Fibroblast of skin of left biceps (primary cell): ENCODE measurements at places on chromosomes 11 and 22.

DNA sequence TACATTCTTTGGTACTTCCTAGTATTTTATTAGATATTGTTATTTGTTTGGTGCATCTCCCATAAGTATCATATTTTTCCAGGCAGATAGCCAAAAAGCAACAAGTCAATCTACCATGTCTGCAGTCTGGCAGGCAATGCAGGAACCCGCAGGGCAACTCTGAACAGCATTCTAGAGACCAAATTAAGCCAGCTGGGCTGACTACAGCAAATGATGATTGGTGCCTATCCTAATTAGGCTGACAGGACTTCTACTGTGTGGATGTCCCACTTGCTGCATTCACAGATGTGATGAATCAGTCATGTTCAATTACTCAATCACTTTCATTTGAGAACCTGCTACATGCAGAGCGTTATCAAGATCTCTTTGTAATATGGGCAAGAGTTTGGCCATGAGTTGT lies 40.3 kb upstream of the AMOTL1 start:
- DNase-seq: no peak

DNA sequence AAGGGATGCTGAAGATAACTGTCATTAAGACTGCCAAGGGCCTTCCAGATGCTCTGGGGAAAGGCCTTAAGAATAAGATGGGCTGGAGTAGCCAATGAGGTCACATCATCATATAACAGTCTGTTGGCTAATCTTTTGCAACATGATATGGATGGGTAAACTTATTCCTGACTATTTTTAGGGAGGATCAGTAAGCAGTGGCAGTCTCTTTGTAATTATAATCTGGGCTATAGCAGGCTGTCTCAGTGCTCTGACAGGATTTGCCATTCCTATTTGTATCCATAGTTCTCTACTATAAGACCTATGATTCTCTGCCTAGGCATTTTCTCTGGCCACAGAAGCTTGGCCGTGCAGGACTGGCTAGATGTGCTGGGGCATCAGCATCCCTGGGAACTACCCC lies 16.1 kb upstream of the CALCB start:
- DNase-seq: no peak

DNA sequence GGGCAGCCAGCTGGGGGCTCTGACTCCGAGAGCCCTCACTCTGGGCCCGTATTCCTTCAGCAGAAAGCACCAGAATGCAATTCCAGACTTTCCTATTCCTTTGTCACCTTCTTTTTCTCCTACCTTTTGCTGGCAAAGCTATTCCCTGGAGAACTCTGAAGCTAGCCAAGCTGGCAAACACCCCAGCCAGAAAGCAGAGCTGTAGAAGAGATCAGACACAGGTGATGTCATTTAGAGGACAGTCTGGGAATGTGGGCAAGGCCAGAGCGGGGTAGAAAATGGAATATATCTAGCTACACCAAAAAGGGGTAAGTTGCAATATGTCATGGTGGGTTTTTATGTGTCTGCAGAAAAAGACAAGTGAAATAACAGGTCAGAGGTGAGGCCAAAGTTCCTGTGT lies 205.1 kb downstream of the NXPE2 start:
- DNase-seq: no peak

GRCh38 chr11:1128311-1129142 lies 29.2 kb upstream of the MUC5AC start:
- no peak for DNase-seq

DNA sequence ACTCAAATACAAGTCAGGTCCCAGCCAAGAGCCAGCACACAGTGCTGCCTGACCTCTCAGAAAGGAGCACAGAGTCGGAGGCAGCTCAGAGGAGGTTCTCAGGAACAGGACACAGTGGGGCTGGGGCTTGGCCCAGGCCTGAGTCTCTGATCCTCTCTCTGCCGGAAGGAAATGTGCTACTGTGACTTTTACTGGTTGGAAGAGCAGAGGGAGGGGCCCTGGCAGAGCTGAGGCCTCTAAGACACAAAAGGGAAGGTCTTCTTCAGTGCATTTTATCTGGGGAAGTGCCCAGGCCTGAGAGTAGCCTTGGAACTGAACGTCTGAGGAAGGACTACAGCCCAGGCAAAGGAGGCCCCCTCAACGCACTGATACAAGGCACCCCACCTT lies 16.2 kb upstream of the CASTOR1 start:
- DNase-seq: no peak

- no peak for DNase-seq
These were observed 11.9 kb upstream of the CSF2RB start for GRCh38 chr22:36901411-36902142.

- DNase-seq: no peak
These were observed 472 bp downstream of the UBXN1 start for GRCh38 chr11:62678433-62678769.

GRCh38 chr11:65615950-65616574 lies 486 bp downstream of the PCNX3 start:
- no peak for DNase-seq

GRCh38 chr22:35559354-35560005 lies 18.8 kb downstream of the RASD2 start:
- no peak for DNase-seq

- no peak for DNase-seq
These were observed 293.3 kb downstream of the BRD1 start for GRCh38 chr22:49534386-49534785.

DNA sequence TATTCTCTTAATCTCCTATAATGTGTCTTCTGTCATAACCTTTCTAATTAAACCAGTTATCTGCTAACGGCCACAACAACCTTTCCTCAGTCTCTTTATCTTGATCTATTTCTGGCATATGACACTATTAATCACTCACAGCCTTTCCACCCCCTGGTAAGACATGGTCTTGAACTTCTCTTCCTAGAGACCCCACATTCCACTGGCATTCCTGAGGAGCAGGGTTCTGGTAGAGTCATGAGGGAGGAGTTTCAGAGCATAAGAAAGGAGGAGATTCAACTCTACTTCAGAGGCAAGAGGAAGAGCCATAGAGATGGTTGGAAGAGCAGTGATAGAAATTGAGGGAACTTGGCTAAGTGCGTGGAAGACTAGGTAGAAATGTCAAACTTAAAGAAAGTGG lies 325.6 kb downstream of the BLID start:
- DNase-seq: no peak

DNA sequence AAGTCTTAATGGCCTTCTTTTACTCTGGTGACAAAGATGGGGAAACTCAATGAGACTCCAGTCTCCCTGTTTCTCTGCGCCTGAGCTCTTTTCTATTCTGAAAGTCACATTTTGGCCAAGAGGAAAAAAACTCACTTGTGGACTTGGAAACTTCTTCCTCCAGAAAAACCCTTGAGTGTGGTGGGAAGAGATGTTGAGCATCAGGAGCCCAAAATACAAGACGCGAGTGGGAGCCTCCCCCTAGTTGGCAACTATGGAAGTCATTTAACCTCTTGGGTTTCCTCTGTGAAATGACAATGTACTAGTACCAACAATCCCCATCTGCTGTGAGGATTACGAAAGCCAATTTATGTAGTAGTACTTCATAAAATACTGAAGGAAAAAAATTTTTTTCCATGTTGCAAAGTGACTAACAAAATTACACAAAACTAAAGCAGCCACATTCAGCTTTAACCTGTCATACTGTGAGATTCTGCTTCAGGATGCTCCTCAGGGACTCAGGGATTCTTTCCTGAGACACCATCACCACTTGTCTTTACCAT lies 524 bp upstream of the SLC25A17 start:
- DNase-seq: no peak
